ENCODE measurements at places on chromosomes 13 and 19.

DNA sequence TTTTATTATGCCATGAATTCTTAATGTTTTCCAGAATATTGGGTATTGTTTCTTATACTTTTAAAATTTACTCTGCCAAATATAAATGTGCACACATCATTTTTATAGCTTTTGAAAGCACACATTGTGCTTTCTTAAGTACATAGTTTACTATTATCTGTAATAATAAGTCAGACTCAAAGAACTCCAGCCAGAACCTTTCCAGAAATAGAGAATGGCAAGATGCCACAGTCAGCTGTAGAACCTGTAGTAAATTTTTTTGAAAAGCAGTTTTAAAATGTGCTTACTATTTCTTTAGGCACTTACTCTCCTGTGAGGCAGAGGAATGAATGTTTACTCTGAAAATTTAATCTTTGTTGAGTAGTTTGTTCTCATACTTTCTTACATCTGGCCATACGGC, 1287.1 kb downstream of the PCDH9 start:
- DNase-seq = no peak

DNA sequence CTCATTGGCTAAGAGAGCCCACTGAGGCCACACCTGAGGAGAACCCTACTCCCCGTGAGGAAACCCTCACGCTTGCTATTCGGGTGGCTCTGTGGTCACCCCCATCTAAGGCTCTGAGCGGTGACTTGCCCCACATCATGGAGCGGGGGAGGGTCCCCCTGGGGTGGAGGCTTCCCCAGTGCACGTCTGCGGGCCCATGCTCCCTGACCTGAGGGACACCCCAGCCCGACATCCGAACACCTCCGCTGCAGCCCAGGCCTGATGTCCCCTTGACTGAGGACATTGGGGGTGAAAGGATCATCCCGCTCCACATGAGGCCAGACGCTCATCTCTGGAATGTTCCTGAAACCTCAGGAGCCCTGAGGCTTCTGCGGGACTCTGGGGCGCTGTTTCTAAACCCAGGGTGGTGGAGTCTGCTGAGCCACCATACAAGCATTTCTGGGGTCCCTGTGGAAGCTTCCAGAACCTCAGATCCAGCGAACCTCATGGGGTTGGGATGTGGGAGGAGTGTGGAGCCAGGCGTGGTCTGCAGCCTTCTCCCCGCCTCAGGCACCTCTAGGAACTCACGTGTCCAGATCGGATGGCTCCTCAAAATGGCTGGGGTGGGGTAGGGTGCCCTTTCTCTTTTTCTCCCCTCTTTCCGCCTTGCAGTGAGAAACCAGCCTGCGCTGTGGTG, 19.9 kb downstream of the TMED1 start:
- DNase-seq = no peak

- DNase-seq = no peak
These were observed 1471.7 kb downstream of the UQCRFS1 start for GRCh38 chr19:27741236-27741635.

DNA sequence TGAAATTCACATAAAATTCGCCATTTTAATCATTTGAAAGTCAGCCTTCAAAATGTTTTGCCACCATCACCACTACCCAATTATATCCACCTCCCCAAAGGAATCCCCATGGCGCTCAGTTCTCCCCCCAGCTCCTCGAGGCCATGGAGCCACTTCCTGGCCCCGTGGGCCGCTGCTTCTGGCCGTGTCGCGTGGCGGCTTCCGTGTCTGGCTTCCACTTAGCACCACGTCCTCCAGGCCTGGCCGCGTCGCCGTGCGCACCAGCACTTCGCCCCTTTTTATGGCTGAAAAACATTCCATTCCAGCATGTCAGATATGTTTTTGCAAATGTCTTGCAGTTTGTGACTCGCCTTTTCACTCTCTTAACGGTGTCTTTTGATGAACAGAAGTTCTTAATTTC, 46.7 kb upstream of the DCUN1D2 start:
- DNase-seq = no peak

GRCh38 chr13:33535061-33535460, 249.5 kb upstream of the STARD13 start:
- no peak for DNase-seq

GRCh38 chr13:91031508-91031907, 316.0 kb upstream of the MIR17HG start:
- DNase-seq = no peak

GRCh38 chr13:96178759-96179158, 88.9 kb downstream of the HS6ST3 start:
- DNase-seq = no peak

DNA sequence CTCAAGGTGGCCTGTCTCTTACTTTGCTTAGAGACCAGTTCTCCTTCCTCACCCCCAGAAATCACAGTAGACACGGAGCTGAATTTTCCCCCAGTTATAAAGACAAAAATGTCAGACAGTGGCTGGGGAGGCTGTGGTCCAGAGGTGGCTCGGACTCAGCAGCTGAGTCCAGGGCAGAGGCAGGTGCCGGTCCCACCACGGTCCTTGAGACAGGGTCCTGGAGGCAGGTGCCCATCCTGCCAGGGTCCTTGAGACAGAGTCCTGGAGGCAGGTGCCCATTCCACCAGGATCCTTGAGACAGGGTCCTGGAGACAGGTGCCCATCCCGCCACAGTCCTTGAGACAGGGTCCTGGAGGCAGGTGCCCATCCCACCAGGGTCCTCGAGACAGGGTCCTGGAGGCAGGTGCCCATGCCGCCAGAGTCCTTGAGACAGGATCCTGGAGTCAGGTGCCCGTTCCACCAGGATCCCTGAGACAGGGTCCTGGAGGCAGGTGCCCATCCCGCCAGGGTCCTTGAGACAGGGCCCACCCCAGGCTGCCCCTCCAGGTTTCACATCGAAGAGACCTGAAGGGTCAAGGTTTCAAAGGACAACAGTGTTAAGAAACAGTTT, 23.1 kb downstream of the PEPD start:
- no peak for DNase-seq

- no peak for DNase-seq
These were observed 220.8 kb downstream of the COG6 start for GRCh38 chr13:39876258-39876657.

GRCh38 chr13:99354371-99354951, 47.3 kb upstream of the GPR183 start:
- no peak for DNase-seq

- no peak for DNase-seq
These were observed 46.0 kb upstream of the SIAH3 start for GRCh38 chr13:45897562-45897961.

DNA sequence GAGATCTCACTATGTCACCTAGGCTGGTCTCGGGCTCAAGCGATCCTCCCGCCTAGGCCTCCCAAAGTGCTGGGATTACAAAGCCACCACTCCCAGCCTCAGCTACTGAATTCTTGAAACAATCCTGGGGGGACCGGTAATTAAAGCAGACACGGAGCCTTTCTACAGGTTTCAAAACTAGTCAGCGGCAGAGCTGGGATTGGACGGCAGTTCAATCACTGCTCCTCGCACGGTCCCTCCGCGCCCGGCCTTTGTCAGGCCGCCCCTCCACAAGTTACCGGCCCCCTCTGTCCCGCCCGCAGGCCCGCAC, 229 bp downstream of the BORCS8 start:
- DNase-seq = no peak

GRCh38 chr19:570937-571565, 1.3 kb upstream of the BSG start:
- DNase-seq = no peak

- no peak for DNase-seq
These were observed 1.5 kb downstream of the DHX34 start for GRCh38 chr19:47350630-47351029.

DNA sequence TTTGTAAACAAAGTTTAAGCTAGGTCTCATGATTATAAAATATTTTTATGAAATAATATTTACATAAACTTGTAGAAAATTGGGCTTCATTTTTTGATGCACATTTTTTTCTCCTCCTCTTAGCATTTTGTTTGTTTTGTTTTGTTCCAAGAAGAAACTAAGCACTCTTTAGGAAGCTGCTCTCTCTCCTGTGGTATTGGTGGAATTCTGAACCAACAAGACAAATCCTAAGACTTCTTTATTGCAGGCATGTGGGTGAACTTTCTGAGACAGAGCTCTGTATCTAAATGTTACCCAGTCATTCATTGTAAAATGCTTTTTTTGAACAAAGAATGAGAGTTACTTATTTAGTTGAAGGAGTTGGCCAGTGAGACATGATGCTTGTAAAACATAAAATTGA, 39.3 kb downstream of the LMO7 start:
- DNase-seq = no peak

DNA sequence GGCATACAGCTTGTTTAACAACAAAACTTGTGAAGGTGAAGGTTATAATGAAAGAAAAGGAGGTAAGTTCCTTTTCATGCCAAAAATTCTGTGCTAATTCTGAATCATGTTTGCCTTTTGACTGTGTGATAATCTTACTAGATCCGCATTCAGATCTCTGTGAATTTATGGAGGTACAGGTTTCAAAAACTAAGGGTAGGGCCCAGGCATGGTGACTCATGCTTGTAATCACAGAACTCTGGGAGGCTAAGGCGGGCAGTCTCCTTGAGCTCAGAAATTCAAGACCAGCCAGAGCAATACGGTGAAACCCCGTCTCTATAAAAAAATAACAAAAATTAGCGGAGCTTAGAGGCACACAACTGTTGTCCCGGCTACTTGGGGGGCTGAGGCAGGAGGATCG, 45.9 kb downstream of the PCDH9 start:
- DNase-seq = no peak

- DNase-seq = no peak
These were observed 1019.5 kb downstream of the PCDH9 start for GRCh38 chr13:66210677-66211076.

DNA sequence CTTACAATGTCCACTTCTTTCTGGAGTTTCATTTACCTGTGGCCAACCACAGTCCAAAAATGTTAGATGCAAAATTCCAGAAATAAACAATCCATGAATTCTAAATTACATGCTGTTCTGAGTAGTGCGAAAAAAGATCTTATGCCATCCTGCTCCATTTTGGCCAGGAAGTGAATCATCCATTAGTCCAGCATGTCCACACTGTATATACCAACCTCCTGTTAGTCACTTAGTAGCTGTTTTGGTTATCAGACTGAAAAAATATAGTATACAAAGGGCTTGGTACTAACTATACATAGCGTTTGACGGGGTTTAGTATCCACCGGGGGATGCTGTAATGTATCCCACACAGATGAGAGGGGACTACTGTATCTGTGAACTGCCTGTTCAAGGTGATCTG, 618.0 kb upstream of the ARGLU1 start:
- no peak for DNase-seq

- no peak for DNase-seq
These were observed 10.2 kb downstream of the ERFL start for GRCh38 chr19:41918095-41918494.

DNA sequence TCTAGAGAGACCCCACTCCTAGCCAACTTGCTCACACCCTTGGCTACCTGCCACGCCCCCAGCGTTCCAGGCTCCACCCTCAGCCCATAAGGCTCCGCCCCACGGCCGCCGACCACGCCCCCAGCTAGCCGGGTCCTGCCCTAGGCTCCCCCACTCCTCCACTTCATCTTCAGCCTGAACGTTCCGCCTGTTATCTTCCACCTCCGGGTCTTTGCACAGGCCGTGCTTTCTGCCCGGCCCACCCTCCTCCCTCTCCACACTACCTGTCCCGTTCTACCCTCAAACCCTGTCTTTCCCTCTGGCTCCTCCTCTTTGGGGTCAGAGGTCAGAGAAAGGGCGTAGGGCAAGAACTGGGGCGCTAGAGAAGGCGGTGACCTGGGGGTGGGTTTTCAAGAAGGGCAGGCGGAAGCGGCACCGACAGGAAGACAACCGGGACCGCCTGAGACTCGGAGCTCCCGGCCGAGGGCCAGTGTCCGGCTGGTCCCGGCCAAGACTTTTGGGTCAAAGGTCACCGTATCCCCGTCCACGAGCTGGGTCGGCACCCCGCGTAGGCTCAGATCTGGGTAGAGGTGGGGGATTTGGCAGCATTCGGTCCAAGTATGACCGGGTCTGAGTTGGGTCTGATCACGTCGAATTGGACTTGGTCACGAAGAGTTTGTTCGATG, 2.2 kb downstream of the PDE4C start:
- no peak for DNase-seq

GRCh38 chr19:18710186-18710585, 26.7 kb downstream of the CRTC1 start:
- DNase-seq = no peak

DNA sequence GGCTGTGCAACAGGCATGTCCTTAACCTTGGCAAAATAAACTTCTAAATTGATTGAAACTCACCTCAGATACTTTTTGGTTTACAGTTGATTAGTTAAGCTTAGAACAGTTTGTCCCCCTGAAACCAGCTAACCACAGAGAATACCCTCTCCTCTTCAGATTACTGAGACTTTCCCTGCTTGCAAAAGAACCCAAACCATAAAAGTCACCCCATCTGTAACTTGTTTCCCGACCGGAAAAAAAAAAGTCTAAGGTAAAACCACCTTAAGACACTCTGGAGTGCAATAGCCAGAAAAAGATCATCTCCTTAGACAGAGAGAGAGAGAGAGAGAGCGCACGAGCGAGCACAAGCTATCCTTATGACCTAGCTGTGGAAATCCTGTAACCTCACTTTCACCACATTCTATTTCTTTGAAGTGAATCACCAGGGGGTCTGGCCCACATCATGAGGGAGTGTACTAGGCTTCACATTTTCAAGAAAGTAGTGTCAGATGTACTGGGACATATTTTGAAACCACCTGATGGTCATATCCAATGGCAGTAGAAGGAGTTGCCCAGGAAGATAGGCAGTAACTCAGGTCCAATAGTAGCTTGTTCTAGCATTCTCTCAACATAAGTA, 11.1 kb upstream of the GTF2F2 start:
- no peak for DNase-seq

DNA sequence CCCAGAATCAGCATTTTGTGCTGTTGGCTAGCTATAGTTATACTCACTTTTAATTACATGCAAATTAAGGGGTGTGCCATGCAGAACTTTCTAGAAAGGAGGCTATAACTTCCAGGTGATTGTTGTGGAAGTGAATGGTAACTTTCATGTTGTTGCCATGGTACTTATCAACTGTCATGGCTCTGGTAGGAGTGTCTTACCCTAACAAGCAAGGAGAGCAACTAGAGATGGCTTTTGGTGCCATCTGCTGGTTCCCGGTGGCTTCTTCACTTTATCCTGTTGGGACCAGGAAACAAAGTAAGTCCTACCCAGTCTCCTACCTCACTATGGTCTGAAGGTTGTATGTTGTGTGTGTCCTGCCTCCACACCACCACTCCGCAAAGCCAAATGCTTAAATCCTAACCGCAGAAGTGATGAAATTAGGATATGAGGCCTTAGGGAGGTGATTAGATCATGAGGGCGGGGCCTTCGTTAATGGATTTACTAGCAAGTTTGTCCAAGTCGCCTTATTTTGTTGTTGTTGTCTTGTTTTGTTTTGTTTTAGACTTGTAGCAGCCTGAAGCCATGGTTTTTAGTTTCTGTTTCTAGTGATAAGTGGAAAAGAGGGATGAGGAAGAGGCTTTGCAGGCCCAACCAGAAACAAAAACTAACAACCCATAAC, 22.6 kb downstream of the FBXL12 start:
- peak; percentile 82 for DNase-seq

- DNase-seq = no peak
These were observed 18.0 kb upstream of the ERVV-1 start for GRCh38 chr19:52995711-52996110.

GRCh38 chr19:48613024-48613851, 1.6 kb downstream of the FAM83E start:
- DNase-seq = no peak
